ENCODE measurements at places on chromosomes 16 and 17.

GRCh38 chr17:76645481-76645880 is 1.9 kb upstream of the ST6GALNAC1 start:
- no peak for DNase-seq

- no peak for DNase-seq
Measured at GRCh38 chr16:31107465-31107867, 720 bp upstream of the BCKDK start.

- DNase-seq, result no peak
Measured at GRCh38 chr16:61987474-61988012, 48.7 kb downstream of the CDH8 start.

DNA sequence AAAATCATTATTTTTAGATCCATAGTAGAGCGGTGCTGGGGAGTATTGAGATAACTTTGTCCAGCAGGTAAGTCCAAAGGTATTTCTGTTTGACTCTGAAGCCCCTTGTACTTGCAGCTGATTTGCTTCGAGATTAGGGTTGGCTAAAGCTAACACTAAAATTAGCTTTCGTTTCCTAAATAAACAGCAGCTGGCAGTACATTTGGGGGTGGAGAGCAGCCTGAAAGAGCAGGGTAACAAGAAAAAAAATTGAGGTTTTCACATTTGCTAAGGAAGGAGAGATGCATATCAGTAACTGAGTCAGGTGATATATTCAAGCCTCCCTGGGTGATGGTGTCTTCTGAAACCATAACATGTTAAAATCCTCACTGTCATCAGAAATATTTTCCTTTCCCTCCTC is 37.4 kb upstream of the TMC5 start:
- DNase-seq, result no peak

DNA sequence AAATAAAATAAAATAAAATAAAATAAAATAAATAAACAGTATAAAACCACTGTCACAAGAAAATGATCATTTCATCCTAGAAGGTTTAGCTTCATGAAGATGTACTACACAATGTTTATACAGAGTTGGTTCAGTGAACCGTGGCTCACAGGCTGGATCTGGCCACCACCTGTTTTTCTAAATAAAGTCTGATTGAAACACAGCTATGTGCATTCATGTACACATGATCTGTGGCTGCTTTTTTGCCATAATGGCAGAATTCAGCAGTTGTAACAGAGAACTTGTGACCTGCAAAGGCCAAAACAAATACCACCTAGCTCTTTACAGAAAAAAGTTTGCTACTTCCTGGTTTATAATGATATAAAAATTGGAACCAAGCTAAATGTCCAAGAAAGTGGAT is 12.6 kb upstream of the RPRML start:
- DNase-seq, result no peak

- DNase-seq, result no peak
Measured at GRCh38 chr17:34252095-34252443, 3.0 kb upstream of the CCL2 start.

DNA sequence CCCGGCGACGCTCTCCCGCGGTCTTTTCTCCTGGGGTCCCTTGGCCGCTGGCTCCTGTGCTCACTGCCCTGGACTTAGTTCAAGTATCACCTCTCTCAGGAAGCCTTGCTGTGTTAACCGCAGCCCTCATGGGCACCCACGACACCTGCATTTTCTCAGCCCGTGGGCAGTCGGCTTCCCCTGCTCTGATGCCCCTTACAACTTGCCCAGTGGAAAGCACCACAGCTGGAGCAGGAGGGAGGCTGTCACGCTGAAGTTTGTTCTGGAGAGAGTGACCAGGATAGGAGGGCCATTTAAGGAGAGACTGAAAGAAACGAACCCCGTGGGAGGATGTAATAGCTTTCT is 395 bp downstream of the STXBP4 start:
- DNase-seq, result no peak

DNA sequence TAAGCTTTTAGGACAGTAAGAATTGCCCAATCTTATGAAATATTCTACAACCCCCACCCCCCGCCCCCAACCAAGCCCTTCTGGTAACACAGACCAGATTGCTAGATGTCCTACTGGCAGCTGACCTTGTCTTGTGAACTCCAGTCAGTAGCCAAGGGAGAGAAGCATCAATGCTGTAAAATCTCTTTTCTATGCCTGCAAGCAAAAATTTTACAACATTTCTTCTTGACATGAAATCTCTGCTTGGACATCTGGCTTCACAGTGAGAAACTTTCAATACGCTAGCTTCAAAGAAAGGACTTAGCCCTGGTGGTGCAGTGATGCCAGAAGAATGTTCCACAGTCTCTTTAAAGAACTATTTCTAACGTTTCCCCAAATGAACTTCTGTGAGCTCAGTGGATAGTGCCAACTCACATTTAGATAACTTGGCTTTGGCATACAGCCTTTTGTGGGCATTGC is 169.3 kb upstream of the AXIN2 start:
- no peak for DNase-seq

DNA sequence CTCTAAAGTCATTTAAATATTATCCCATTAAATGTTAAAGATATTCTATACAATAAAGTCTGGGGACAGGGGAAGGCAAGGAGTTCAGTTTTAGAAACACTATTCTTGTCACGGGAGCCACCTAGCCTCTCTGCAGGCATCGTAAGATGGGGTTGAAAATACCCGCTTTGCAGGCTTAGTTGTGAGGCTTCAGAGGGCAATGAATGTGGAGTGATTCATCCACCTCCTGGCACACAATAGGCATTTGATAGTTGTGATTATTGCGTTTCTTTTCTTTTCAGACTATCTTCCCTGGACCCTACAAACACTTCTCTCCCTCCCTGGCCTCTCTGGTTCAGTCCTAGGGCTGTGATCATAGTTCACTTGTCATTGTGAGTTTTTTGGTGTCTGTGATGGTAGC is 19.6 kb downstream of the GLP2R start:
- DNase-seq, result no peak

GRCh38 chr16:84115919-84116719 is 623 bp downstream of the MBTPS1 start:
- DNase-seq, result peak; percentile 21

DNA sequence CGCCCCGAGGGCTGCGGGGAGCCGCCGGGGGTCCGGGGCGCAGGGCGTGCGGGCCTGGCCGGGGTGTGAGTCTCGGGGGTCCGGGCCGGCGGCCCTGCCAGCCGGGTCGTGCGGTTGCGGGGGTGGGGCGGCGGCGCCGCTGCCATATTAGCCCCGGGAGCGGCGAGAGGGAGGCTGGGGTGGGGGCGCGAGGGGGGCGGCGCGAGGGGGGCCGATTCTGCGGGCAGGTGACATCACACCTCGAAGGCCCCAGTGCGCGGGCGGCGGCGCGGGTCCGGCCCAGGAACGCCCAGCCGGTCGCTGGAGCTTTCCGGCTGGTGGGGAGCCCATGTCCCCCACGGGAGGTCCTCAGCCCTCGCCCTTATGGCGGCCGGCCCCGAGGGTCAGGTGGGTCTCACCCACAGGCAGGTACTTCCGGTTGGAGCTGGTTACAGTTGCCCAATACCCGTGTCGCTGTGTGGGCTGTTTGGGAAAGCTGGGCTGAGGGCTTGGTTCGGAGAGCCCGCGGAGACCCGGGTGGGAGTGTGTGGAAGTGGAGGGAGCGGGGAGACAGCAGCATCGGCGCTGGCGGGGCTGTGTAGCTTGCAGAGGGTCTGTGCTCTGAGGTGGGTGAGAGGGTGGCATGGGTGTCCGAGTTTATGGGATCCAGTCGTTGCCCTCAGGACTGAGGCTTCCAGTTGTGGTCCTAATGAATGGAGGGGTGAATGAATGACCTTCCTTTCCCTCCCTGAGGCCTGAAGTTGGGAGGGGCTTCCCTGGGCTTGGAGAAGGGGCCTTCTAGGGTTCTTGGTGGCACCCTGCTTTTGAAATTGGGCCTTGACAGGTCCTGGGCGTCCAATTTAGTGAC is 804 bp downstream of the ATP6V0C start:
- no peak for DNase-seq

DNA sequence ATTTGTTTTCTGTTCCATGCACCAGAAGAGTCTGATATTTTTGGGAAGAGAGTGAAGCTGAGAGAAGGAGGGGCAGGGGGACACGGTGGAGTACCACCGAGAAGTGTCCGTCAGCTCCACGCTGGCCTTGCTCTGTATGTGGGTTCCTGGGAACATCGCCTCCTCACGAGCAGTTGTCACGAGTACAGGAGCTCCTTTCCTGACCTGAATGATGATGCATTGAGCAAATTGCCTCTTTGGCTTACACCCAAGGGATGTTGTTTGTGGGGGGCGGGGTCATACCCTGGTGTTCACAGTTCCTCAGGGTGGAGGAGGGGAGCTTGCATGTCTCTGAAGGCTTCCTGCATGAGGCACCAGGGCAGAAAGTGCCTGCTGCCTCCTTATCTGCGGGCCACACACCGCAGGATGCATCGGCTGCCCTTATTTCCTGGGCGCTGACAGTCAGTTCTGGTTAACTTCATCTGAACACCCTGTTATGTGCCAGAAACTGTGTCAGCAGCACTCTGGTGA is 36.2 kb downstream of the RGS9 start:
- DNase-seq, result peak; percentile 51

DNA sequence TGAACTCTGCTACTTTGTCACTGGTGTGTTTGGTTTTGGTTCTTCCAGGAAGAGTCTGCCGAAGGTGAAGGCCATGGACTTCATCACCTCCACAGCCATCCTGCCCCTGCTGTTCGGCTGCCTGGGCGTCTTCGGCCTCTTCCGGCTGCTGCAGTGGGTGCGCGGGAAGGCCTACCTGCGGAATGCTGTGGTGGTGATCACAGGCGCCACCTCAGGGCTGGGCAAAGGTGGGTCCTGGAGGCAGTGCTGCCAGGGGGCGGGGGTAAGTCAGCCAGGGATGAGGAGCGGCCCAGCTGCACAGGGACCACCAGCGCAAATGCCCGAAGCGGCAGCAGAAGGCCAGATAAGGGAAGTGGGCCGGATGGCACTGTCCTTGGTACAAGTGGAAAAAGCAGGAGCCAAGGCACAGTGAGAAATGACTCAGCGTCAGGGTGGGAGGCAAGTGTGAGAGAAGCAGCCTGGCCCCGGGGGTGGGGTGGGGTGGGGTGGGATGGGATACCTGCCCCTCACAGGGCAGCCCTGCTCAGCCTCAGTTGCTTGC is 41.9 kb downstream of the TMEM11 start:
- DNase-seq, result no peak

GRCh38 chr16:14292051-14292825 is 221.1 kb downstream of the MRTFB start:
- no peak for DNase-seq

DNA sequence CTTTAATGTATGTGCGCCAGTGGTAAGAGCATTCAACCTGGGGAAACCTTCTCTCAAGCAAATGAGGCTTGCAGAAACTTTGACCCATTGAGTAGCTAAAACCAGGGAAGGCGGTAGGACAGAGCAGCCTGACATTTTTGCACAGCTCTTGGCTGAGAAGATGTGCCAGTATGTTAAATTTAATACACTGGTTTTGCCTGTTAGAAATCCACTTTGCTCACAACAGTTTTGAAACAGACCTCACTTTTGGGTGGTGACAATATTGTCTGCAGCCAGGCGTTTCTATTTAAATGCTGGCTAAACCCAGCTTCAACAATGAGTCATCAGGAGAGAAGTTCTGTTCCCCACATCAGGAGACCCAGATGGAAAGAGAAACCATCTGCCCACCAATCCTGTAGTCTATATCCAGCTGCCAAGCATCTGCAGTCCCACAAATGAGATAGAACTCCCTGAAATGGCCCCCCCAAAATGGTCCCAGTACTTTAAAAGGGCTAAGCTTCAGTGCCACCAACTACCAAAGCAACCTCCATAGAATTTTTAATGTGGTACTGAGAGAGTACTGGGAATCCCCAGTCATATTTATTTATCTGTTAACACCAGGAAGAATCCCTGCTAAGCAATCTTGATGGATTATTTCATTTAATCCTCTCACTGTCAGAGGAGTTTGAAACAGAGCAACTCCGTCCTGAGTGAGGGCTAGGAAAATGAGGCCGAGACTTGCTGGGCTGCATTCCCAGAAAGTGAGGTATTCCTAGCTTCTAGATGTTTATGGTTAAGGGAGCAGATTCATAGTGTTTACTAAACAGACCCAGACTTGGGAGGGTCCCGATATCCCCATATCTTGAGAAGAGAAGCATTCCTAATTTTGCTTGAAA is 29.0 kb upstream of the CLEC3A start:
- no peak for DNase-seq

DNA sequence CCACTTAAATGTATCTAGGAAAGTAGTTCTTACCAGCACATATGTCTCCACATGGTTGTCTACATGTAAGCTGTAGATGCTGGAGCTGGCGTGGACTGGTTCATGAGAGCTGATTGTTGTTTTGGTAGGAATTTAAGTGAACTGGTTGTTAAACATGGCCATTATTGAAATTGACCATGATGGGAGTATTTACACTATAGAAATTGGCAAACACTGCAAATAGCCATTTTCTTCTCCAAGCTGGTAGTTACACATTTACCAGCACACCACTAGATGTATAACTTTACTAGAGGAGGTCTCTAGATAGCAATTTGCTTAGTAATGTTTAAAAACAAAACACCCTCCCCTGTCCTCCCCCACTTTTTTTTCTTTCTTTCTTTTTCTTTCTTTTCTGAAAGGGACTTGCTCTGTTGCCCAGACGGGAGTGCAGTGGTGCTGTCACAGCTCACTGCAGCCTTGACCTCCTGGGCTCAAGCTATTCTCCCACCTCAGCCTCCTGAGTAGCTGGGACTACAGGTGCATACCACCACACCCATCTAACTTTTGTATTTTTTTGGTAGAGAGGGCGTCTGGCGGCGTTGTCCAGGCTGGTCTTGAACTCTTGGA is 24.2 kb downstream of the IGSF6 start:
- no peak for DNase-seq

DNA sequence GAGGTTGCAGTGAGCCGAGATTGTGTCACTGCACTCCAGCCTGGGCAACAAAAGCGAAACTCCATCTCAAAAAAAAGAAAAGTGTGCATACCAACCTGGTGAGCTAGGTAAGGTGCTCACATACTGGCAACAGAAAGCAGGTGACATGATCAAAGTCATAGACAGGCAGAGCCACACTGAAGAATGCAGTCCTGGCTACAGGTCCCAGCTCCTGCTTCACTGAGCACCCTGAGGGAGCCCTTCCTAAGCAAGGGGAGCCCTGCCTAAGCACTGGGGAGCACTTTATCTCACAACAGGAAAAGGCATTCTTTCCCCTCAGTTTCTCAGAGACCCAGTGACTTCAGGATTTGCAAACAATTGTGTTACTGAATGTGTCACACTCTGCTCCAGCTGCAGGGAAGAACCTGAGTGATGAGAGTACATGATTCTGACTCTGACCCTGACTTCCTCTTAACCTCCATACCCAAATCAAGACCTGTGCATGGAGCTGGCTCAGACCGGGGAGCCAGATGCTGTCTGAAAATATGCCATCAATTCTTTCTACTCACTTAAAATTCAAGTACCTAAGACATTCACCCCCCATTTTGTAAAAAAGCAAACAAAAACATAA is 40.5 kb downstream of the ANKRD11 start:
- DNase-seq, result no peak

GRCh38 chr17:56918916-56919315 is 5.1 kb upstream of the TRIM25 start:
- DNase-seq, result no peak

- no peak for DNase-seq
Measured at GRCh38 chr17:17808706-17809432, 27.9 kb downstream of the SREBF1 start.

- DNase-seq, result no peak
Measured at GRCh38 chr16:86258713-86259112, 251.6 kb upstream of the FOXF1 start.

All from stimulated activated CD8-positive, alpha-beta memory T cell treated with anti-CD3 and anti-CD28 coated beads, Interleukin-12 subunit alpha, Interleukin-12 subunit beta, amount 100 ng/mL, for 1 hour (primary cell).